NCI-H510A (cell line): ENCODE measurements at places on chromosomes 12 and 14.

- no peak for DNase-seq
These were observed 46.0 kb upstream of the EVL start for GRCh38 chr14:100019156-100019744.

DNA sequence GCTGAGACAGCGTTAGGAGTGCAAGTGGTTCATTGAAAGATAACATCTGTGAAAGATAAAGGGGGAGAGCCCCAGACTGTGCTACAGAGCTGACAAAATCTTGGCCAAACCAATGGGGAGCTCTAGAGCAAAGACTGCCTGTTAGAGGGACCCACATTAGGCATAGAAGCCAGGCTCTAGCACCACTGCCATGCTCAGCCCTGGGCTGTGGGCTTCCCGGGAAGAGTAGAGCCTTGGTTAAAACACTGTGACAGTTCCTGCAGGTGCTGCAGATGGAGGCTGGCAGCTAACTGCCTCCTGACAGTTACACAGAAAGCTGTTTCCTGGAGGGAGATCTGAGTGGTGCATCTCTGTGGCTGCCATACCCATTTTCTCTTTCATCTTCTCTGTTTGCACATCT is 23.0 kb downstream of the TSHR start:
- DNase-seq, result no peak

GRCh38 chr12:21429994-21430393 is 7.5 kb upstream of the PYROXD1 start:
- DNase-seq, result no peak

DNA sequence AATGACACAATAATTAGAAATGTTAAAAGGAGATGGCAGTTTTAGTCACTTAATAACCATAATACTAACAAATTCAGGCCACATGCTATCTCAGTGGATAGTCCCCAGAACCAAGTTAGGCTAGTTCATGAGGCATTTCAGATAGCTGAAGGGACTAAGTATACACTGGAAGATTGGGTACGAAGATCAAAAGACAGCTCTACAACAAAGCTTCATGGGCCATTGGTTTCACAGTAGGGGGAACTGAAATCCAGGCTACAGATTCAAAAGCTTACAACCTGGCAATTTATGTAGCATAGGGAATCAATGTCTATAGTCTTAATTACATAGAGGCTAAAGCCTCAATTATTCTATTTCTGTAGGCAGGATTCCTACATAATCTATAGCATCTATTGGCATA is 343.0 kb downstream of the RGS6 start:
- no peak for DNase-seq

- no peak for DNase-seq
These were observed 4.0 kb upstream of the NAA25 start for GRCh38 chr12:112112409-112113133.
